ENCODE measurements at places on chromosomes 1 and 21.

DNA sequence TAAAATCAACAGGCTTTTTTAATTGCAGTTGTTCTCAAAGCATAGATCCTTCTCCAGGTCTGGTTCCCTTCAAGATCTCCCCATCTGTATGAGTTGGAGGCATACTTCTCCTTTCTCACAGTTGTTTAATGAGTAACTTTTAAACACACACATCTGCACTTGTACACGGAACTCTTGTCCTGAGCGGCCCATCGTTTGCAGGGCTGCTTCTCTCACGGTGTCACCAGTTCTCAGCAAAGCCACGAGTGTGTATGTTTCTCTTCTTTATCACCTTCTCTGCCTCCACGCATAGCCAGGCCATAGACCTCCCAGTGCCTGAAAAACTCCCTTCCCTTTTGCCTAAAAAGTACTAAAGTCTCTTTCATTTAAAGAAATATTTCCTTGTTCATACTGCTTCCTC, 68.7 kb upstream of the ROR1 start:
- DNase-seq, result no peak

DNA sequence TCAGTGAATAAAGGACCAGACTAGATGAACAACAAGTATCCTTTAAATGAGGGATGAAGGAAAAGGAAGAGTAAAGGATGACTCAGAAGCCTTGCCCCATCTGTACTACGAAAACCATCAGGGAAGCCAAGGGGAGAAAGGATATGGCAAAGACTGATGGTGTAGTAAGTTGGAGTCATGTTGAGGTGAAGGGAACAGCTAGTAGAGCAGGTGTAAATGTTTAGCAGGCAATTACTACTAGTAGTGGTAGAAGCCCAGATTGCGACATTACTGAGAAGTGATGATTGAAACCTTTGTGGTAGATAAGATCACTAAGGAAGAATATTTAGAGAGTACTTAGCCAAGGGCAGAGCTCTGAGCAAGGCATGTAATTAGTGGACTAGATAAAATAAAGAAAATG, 84.0 kb downstream of the PHTF1 start:
- no peak for DNase-seq

- DNase-seq, result peak; percentile 52
Measured at GRCh38 chr1:234611847-234612351, 1.9 kb upstream of the IRF2BP2 start.

GRCh38 chr1:164695956-164696665, 137.1 kb downstream of the PBX1 start:
- no peak for DNase-seq

Measured in CD4-positive, alpha-beta T cell treated with Interleukin-4 for 1 hour (primary cell).